ENCODE measurements at places on chromosomes 6 and 20. TPM values are rescaled to one million over a fixed set of nuclear protein-coding genes. Genes with fewer than 3 reads are reported as not detected.

The MEP1A gene
- polyA plus RNA-seq = not detected

The MYL9 gene
- polyA plus RNA-seq = 247 TPM

The HLA-DRA gene
- 97.8 TPM for polyA plus RNA-seq

GRCh38 chr6:169451065-169451838, 197.6 kb upstream of the THBS2 start:
- no peak for DNase-seq

GRCh38 chr6:84847390-84848160, 83.2 kb upstream of the TBX18 start:
- DNase-seq = no peak

Measured in renal cortex interstitium (tissue), 15 donors.